G401 (cell line): ENCODE measurements at places on chromosomes 1 and 21.

GRCh38 chr1:82830690-82831380 lies 1030.1 kb downstream of the ADGRL2 start:
- no peak for DNase-seq

DNA sequence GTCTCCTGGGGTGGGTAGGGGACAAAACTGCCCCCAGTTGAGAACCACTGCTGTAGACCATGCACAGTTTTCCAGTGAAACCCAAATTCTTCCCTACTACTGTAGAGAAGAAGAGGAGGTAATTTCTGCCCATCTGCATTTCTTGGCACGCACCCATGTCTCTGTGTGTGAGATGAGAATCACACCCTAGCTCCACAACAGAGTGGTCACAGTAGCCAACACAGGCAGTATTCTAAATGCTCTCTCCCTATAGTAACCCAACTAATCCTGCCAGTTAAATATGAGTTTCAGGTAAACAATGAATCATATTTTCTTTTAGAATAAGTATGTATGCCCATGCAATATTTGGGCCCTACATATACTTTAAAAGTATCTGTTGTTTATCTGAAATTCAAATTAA lies 1.2 kb upstream of the CAPN2 start:
- peak; percentile 91 for DNase-seq

DNA sequence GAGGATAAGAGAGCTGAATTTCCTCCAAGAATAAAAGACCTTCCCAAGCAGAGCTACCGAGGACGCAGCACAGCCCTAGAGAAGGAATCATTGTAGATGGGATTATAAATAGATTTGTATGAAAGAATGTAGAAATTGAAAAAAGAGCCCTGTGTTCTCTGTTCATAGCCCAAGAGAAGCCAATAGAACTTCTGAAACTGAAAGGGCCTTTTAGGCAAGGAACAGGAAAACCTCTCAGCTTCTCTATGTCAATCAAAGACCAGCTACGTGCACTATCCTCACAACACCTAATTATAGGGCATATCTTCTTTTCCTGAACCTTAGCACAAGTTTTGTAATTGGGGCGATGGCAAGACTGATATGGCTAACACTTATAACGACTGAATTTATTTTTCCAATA lies 192.4 kb upstream of the RNPC3 start:
- no peak for DNase-seq

- no peak for DNase-seq
Measured at GRCh38 chr1:216430744-216431143, 7.5 kb upstream of the USH2A start.

- DNase-seq = no peak
Measured at GRCh38 chr1:23384312-23385058, 14.8 kb upstream of the ZNF436 start.

DNA sequence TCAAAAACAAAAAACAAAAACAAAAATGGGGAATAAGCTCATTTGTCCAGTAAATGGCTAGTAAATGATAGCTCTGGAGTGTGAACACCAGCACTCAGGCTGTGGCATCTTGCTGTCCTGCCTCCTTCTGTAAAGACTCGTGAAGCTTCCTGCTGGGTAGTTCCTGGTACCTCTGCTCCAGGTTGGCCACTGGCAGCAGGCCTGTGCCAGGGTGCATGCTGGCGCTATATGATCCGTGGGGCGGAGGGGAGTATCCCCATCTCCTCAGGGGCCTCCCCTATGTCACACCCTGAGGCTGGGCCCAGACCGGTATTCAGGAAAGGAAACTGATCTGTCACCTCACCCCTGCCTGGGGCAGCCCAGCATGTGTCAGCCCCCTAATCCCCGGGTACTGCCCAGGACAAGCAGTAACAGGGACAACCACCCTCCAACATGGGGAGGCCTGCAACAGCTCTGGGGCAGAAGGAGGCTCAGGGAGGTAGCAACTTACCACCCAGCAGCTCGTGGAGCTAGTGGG lies 14.1 kb downstream of the ALPL start:
- DNase-seq = no peak

GRCh38 chr1:211375146-211375818 lies 48.6 kb downstream of the TRAF5 start:
- no peak for DNase-seq

GRCh38 chr1:167518331-167518700 lies at the start of gene CD247:
TSS of gene CD247 (minus strand) at chr1:167518529. CDS start at chr1:167518465, 64 bp downstream.
- no peak for DNase-seq

- DNase-seq = peak; percentile 22
Measured at GRCh38 chr21:29939104-29939923, 482 bp downstream of the GRIK1 start.

DNA sequence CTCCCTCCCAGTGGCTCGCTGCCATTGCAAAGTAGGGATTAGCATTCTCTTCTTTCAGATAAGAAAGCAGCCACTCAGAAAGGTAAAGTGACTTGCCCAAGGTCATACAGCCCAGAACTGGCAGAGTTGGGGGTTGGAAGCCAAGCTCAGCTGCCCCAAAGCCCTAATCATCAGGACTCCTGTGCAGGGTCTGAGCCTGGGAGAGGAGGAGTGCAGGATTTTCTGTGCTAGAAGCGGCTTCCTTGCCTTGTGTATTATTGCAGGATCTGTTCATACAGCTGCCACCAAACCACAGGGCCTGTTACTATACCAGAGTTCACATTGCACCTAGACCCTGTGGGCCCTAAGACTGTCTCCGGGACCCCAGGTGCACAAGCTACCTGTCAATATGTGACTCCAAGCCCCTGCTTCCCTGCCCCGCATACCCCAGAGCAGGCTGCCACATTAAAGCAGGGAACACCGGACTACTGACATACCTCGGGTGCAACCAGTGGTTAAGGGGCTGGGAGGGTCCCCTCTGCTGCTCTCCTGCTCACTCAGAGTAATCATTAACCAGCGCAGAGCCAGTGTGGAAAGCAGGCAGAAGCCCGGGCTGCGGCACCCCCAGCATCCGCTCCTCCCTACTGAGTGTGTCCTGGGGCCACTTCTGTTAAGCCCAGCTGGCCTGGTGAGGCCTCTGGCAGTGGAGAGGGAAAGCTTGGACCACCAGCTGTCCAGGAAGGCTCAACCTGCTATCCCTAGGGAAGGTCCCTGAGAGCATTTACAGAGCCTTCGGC lies 15.8 kb downstream of the HSPG2 start:
- no peak for DNase-seq

- DNase-seq = no peak
Measured at GRCh38 chr1:78622548-78622947, 2.3 kb downstream of the IFI44L start.

DNA sequence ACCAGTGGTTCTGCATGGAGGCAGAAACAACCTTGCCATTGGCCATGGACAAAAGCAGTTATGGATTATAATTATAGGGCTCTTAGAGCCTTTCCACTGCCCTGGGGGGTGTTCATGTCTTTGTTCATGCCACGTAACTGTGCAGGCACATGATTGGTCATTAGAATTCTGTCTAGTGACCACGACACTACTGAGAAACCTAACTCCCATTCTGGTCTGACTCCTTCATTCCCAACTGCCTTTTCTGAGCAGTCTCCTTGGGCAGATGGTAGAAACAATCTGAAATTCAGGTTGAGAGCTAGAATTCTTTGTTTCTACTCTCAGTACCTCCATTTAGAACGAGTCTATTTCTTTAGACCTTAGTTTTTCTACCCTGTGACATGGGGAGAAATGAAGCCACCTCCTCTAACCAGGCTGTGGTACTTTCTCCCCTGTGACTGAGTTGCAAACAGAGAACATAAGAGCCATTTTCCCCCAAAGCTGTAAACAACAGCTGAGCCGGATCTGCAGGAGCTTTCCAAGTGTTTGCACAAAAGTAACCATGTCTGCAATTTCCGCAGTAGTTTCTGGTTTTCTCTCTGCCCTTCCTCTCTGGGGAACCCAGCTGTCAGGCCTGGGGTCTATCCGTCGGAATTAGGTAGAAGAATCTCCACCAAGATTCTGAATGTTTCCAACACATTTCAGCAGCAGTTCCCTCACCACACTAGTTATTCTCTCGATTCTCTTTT lies 37.7 kb upstream of the IPO9 start:
- DNase-seq = no peak

GRCh38 chr1:43719063-43719462 lies 11.7 kb downstream of the ST3GAL3 start:
- no peak for DNase-seq

GRCh38 chr1:157195521-157196244 lies 57.5 kb upstream of the ETV3 start:
- DNase-seq = no peak

- no peak for DNase-seq
Measured at GRCh38 chr1:6454856-6455751, 10.9 kb downstream of the TNFRSF25 start.

DNA sequence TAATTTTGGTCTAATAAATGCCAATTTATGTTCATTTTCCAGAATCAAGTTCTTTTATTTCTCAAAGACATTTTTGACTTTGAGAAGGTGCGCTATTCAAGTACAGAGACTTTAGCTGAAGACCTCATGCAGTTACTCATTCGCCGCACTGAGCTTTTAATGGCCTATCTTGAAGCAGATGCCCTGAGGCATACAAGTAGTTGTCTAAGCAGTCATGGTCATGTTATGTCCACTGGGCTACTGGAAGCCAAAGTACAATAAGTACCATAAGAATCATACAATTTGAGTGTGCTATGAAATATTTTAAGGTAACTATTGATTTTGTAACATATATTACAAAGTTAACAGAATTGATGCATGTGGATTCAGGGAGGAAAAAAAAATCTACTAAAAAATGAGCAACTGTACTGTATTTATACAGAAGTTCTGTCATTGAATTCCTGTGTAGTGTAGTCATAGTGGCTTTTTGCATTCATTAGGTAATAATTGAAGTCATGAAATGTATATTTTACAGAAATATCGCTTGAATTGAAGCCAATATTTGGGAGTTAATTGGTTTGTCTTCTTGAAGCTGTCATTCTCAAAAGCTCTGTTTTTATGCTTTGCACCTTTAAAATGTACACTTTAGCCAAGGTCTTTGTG lies 13.5 kb upstream of the NEXN start:
- DNase-seq = no peak

- no peak for DNase-seq
Measured at GRCh38 chr21:43917515-43918384, 52.7 kb downstream of the AGPAT3 start.

DNA sequence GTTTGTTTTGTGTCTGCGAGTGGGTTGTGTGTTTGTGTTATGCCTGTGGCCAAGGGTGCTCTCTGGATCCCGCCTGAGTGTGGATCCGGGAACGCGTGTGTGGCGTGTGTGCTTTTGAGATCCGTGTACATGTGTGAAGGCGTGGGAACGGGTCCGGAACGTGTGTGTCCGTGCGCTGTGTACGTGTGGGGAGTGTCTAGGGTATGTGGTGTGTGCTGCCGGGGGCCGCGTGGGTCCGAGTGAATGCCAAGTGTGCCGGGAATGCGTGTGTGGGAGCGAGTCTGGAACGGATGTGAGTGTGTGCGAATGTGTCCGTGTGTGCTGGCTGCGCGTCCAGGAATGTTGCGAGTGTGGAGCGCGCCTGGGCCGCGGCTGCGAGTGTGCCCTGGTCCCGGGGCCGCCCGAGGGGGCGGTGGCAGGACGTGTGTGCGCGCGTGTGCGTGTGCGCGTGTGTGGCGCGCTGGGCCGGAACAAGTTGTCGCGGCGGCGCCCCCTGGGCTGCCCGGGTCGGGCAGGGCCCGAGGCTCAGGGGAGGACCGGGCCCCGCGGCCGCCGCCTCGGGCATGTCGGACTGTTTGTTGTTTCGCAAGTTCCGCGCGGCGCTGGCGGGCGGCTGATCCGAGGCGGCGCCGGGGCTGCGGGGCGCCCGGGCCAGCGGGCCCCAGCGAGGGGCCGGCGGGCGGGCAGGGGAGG lies 953 bp downstream of the PTPRU start:
- DNase-seq = no peak

DNA sequence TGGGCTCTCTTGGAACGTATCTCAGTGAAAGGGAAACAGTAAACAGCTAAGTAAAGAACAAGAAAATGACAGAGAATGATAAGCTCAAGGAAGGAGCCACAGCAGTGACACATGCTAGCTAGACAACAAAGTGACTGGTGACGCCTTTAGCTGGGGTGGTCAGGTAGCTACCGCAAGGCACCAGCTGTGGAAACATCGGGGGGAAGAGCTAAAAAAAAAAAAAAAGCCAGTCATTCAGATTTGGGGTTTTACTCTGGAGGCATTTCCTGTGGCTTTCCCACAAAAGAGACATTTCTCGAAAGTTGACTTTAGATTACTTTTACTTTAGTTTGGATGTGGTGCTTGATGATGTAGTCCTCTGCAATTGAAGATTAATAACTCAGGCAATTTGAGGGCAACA lies 2.1 kb downstream of the FHAD1 start:
- DNase-seq = no peak

- DNase-seq = no peak
Measured at GRCh38 chr1:41615316-41615715, 130.8 kb upstream of the EDN2 start.

GRCh38 chr1:226125831-226126230 lies 60.7 kb downstream of the ACBD3 start:
- no peak for DNase-seq

GRCh38 chr1:153774026-153774595 lies 1.1 kb upstream of the SLC27A3 start:
- no peak for DNase-seq

GRCh38 chr1:47692196-47692595 lies 254.4 kb downstream of the FOXD2 start:
- DNase-seq = no peak

DNA sequence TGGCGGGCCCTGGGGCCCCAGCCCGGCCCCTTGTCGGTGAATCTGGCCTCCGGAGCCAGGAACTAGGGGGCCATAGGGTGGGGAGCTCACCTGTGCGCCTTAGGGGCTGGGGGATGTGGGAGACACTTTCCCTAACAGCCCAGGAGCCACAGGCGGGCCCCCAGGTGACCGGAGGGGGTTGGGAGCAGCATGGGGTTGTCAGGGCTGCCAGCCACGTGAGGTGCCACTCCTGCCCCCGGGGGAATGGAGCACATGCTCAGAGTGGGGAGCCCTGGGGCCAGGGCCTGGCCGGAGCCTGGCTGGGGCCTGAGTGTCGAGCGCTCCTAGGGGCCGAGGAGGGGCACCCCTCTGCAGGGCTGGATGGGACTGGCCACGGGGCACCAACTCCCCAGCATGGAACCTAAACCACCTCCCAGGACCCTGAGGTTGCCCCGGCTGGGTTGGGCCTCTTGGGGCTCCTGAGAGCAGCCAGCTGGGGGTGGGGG lies 19.9 kb downstream of the PRXL2B start:
- no peak for DNase-seq

- no peak for DNase-seq
Measured at GRCh38 chr1:110070671-110071242, at the start of gene ALX3. TSS of gene ALX3 (minus strand) at chr1:110070672. CDS start at chr1:110070612, 60 bp downstream.

DNA sequence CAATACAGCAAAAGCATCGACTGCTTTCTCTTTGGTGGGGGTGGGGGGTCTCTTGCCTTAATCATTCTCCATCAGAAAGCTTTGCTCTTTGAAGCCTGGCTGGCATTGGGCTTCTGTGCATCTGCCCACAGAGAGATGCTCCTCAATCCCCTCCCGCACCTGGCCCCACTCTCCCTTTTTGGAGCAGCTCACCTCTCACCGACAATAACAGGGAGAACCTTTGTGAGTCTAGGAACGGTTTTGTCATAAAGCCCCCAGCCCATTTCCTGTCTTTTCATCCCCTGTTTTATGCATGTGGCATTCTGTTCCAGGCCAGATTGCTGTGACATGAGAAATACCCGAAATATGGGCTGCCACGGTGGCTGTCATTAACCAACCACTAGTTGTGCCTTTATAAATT lies 469.0 kb upstream of the VAMP3 start:
- DNase-seq = no peak

- DNase-seq = peak; percentile 52
Measured at GRCh38 chr1:31155216-31155806, 84.4 kb downstream of the NKAIN1 start.

- no peak for DNase-seq
Measured at GRCh38 chr1:76580206-76580605, 287.1 kb upstream of the ST6GALNAC5 start.
